ENCODE measurements at places on chromosomes 3 and 15.

- no peak for ATAC-seq
- peaks cover 4% of the 10 kb centered on the region for H3K27me3 ChIP-seq
- H3K4me3 ChIP-seq: no peak overlapping the region
- H3K36me3 ChIP-seq: no peaks in the 10 kb centered on the region
- no peaks in the 10 kb centered on the region for H3K4me1 ChIP-seq
Observed at GRCh38 chr3:55524565-55525244, 37.6 kb upstream of the WNT5A start.

DNA sequence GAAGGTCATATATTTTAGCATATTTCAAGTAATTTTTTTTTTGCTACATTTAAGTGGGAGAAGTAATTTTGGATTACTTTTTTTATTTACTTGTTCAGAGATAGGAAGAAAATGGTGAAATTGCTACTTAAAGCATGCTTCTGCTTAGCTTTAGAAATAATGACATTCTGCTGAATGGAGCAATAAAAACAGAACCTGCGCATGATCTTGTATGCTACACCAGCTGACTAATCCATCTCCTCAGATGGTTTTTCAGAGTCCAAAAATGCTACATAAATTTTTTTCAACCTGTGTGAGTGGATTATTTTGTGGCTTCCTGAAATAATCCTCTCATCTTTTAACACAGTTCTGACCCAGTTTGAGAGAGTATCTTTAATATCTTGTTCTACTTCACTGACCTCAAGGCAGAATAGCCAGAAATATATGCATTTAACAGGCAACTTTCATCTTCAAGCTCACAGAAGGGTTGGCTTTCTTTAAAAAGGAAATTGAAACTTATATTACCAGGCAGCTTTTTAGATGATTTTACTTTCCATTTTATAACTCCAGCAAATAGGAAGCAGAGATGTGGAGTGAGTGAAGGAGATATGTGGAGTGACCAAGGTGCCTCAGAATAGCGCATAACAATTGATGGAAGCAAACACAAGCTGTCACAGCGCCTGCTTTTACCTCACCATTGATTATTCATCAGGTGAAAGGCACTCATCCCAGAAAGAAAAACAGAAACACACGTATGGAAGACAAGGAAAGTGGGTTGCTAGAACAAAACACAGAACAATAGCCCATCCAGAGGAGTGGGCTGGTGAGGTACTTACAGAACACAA lies 136.6 kb downstream of the TGFBR2 start:
- H3K27me3 ChIP-seq: no peaks in the 10 kb centered on the region
- ATAC-seq: peak; percentile 6
- no peak overlapping the region for H3K4me3 ChIP-seq
- H3K4me1 ChIP-seq: peaks cover 4% of the 10 kb centered on the region

DNA sequence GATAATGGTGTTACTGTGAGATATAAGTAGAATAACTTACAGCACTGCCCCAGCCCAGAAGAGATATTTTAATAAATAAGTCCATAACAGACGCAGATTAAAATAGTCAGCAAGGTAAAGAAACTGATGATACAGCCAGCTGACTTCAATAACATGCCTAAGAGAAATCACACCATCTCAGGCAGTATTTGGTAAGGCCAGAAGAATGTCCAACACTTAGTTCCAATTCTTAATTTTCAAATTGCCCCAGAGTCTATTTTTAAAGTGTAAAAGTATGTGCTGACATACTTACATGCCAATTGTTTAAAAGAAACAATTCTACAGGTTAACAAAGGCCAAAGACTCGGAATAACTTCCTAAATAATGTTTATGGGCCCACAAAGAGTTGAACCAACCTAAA lies 1.6 kb downstream of the GNB4 start:
- ATAC-seq: no peak
- no peak overlapping the region for H3K27ac ChIP-seq
- no peaks in the 10 kb centered on the region for H3K36me3 ChIP-seq
- H3K4me1 ChIP-seq: peaks cover 6% of the 10 kb centered on the region
- peak overlapping the region; percentile 74 for H3K4me3 ChIP-seq
- H3K27me3 ChIP-seq: peaks cover 55% of the 10 kb centered on the region

DNA sequence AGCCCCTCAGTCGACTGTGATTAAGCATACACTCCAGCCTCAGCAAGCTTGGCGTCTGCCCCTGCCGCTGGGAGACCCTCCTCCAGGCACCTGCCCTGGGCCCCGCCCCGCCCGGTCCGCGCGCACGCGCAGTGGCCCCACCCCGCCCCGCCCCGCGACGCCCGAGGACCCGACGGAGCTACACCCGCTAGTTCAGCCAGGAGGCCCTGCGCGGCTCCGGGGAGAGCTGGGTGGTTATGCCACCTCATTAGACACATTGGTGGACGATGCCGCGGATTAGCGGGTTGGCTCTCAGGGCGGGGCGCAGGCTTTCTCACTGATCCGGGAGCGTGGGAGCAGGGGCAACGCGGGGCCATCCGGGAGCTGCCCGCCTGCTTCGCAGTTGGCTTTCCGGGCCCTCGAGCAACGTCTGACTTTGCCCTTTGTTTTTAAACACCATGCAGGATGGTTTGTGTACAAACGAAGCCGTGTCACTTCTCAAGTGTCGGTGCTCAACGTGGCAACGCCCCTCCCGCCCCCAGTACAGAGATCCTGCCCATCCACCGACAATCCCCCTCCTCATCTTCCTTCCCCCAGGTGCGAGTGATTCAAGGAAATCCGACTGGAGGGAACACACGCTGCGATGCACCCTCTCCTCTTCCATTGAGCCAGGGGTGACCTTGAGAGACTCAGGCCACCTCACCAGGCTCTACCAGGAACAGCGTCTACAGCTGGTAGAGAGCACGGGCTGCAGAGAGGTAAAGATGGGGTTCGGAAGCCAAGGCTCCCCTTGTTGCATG lies 109.3 kb downstream of the SHQ1 start:
- H3K27ac ChIP-seq: peak overlapping the region; percentile 88
- no peaks in the 10 kb centered on the region for H3K36me3 ChIP-seq
- ATAC-seq: peak; percentile 96
- no peaks in the 10 kb centered on the region for H3K27me3 ChIP-seq

DNA sequence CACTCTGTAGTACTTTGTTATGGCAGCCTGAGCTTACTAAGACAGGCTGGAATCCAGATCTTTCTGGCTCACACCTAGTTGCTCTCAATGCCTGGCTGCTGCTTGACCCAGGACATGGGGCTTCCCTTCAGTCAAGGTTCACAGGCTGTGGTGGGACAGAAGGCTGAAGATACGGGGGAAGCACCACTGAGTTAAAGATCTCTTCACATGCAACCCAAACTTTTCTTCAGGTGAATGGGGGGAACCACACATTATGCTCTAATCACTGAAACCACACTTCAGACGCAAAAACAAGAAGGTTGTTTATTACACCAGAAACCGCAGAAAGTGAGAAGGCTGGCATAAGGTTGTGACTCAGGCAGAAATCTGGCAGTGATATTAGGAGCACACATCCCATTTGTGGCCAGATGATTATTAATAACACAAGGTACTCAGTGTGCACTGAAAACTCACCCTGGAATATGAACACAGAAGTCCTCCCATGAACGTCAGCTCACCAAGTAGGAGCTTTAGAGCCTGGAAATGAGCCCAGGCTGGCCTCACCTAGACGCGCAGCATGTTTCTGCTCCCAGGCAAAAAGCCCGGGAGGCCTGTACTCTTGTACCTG lies 230.5 kb upstream of the CHRNA7 start:
- H3K4me1 ChIP-seq: no peaks in the 10 kb centered on the region
- no peak for ATAC-seq

- no peak overlapping the region for H3K4me3 ChIP-seq
- no peaks in the 10 kb centered on the region for H3K36me3 ChIP-seq
- H3K27me3 ChIP-seq: peaks cover 4% of the 10 kb centered on the region
- no peaks in the 10 kb centered on the region for H3K4me1 ChIP-seq
Observed at GRCh38 chr3:14278799-14279625, 100.4 kb downstream of the LSM3 start.

GRCh38 chr15:69940441-69941300 lies 157.0 kb downstream of the TLE3 start:
- H3K27me3 ChIP-seq: no peaks in the 10 kb centered on the region
- no peak overlapping the region for H3K27ac ChIP-seq
- H3K36me3 ChIP-seq: no peaks in the 10 kb centered on the region
- no peaks in the 10 kb centered on the region for H3K4me1 ChIP-seq
- ATAC-seq: no peak

- no peak overlapping the region for H3K4me3 ChIP-seq
- no peaks in the 10 kb centered on the region for H3K4me1 ChIP-seq
- no peak for ATAC-seq
- H3K27me3 ChIP-seq: peaks cover 10% of the 10 kb centered on the region
Observed at GRCh38 chr15:51046799-51047449, 47.8 kb downstream of the TNFAIP8L3 start.

DNA sequence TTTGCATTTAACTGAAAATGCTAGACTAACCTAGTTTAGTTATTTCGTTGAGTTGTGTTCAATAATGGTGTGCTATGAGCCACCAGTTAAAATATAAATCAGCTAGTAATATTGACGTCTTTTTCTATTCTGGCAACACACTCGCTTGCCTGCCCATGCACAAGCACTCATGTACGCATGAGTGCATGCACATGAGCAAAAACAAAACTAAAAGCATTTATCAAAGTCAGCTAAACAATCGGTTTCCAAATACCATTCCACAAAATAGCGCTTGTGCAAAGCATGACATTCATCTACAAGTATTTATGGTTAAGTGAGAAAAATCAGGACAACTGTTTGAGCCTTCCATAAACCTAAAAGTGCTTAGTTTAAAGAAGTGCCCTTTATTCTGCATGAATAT lies 13.1 kb upstream of the SAMMSON start:
- no peaks in the 10 kb centered on the region for H3K27me3 ChIP-seq
- no peak overlapping the region for H3K4me3 ChIP-seq
- H3K36me3 ChIP-seq: no peaks in the 10 kb centered on the region
- H3K4me1 ChIP-seq: no peaks in the 10 kb centered on the region

DNA sequence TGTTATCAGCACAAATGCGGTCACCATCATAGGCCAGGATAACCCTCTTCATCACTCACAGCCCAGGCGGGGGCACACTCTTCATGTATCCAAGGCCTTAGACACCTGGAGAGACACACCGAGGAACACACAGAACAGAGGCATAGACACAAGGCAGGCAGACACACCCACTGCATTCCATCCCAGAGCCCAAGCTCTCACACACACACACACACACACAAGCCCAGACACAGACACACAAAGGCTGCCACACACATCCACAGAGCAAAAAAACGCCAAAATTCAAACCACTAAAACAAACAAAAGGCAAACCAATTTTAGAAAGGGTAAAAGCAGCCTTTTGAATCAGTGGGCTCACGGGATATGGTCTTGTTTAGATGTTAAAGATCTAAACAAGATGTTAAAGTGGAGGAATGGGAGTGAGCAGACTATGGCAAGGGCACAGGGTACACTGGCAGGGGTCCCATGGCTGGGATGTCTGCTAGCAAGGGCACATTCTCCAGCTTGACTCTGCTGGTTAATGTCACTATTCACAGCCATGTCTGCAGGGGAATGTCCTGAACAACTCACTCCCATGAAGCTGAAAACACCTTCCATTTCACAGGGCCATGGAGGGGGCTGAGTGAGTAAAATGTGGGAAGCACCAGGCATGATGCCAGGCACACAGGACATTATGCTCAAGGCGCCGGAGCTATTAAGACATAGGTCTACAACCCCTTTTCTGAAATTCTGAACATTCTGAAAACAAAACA lies 14.9 kb upstream of the CRABP1 start:
- no peak overlapping the region for H3K4me3 ChIP-seq
- no peaks in the 10 kb centered on the region for H3K4me1 ChIP-seq
- no peaks in the 10 kb centered on the region for H3K27me3 ChIP-seq

GRCh38 chr3:194323785-194324735 lies 27.1 kb downstream of the CPN2 start:
- ATAC-seq: peak; percentile 69
- no peaks in the 10 kb centered on the region for H3K36me3 ChIP-seq
- no peak overlapping the region for H3K27ac ChIP-seq
- no peaks in the 10 kb centered on the region for H3K4me1 ChIP-seq
- no peaks in the 10 kb centered on the region for H3K27me3 ChIP-seq

DNA sequence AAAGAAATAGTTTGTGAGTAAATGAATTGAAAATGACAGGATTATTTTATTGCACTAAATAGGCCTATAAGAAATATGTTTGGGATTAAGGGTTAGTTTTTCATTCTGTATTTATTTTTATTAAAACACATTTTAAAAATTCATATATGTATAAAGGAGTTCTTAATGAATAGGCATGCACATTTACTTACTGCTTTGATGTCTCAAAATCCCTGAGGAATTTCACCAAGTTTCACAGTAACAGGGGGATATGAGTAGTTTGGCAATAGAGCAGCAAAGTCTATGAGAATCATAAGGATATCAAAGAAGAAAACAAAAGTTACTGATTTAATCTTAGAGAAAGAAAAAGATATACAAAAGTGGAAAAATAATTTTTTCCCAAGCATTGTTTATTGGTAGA lies 411.7 kb downstream of the NAALADL2 start:
- no peaks in the 10 kb centered on the region for H3K27me3 ChIP-seq
- H3K4me1 ChIP-seq: no peaks in the 10 kb centered on the region
- H3K27ac ChIP-seq: no peak overlapping the region

DNA sequence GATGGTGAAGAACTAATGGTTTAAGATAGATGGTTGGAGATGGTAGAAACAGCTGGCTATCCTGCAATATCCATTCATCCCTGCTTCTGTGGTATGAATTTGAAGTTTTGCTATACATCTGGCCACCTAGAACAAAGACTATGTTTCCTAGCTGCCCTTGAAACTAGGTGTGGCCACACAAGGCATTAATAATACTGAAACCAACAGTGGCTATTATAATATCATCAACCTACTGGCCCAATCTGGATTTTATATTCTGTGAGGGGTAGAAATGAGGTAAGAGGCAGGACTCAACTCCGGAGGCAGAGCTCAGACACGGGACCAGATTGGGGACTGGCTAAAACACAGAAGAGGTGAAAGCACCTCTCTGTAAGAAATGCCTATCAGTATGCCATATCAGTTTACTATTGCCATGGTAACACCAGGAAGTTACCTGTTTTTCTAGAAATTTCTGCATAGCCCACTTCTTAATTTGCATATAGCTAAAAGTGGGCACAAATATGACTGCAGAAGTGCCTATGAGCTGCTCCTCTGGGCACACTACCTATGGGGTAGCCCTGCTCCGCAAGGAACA lies 8.4 kb downstream of the IFT80 start:
- H3K27ac ChIP-seq: no peak overlapping the region
- ATAC-seq: no peak
- no peak overlapping the region for H3K4me3 ChIP-seq

DNA sequence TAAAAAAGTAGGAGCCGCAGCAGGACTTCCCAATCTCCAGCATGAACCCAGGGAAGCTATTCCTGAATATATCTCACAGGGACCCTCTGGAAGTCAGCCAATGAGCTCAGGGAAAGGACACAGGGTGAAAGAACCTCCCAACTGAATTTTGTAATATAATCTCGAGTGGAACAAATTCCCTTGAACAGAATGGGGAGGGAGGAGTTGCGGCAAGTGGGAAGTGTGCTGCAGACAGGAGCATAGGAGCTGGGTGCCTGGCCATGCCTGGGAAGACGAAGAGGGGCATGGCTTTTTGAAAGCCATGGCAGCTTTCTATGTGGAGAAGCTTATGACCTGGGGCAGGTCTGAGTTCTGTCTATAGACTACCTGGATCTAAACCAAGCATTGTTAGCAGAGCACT lies 98.4 kb downstream of the CBLB start:
- ATAC-seq: no peak
- no peaks in the 10 kb centered on the region for H3K27me3 ChIP-seq
- H3K4me1 ChIP-seq: peaks cover 60% of the 10 kb centered on the region
- H3K36me3 ChIP-seq: peaks cover 95% of the 10 kb centered on the region
- no peak overlapping the region for H3K27ac ChIP-seq

GRCh38 chr3:112755845-112756613 lies 90.6 kb downstream of the CD200R1L start:
- no peak overlapping the region for H3K27ac ChIP-seq
- ATAC-seq: no peak
- H3K27me3 ChIP-seq: no peaks in the 10 kb centered on the region
